ENCODE measurements at places on chromosomes 1 and 21.

DNA sequence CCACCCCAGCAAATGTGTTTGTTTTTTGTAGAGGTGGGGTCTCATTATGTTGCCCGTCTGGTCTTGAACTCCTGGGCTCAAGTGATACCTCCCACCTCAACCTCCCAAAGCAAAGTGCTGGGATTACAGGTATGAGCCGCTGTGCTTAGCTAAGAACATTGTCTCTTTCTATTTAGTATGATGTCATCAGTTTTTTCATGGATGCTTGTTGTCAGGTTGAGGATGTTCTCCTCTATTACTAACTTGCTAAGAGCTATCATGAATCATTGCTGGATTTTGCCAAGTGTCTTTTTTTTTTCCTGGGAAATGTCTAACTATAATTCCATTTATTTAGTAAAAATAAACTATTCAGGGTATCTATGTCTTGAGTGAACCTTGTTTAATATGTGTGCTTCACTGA, 19.0 kb upstream of the MPC2 start:
- DNase-seq: no peak

DNA sequence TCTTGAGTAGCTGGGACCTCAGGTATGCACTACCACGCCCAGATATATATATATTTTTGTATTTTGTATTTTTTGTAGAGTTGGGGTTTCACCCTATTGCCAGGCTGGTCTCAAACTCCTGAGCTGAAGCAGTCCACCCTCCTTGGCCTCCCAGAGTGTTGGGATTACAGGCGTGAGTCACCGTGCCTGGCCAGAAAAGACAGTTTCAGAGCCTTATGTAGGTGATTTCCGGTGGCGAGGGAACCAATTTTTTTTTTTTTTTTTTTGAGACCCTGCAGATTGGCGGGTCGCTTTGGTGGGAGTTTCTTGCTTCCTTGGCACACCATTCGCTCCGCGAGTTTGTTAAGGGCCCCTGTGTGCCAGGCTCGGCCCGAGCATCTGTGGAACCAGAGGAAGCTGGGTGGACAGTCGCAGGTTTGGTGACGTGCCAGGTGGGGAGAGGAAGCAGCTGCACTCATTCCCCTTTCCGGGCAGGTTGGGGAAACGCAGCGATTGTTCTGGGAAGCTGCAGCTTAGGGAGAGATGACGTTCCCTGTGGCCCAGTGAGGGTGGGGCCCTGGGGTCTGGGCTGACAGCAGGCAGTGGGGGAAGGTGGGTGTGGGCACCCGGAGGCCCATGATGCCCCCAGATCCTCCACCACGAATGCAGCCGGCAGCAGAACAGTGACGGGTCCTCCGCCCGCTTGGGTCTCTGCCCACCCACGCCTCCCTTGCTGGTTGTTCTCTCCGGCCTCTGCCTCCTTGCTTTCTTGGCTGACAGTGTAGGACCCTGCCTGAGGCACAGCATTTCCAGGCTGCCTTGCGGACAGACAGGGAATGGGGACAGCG, 25.1 kb downstream of the SPSB1 start:
- no peak for DNase-seq

DNA sequence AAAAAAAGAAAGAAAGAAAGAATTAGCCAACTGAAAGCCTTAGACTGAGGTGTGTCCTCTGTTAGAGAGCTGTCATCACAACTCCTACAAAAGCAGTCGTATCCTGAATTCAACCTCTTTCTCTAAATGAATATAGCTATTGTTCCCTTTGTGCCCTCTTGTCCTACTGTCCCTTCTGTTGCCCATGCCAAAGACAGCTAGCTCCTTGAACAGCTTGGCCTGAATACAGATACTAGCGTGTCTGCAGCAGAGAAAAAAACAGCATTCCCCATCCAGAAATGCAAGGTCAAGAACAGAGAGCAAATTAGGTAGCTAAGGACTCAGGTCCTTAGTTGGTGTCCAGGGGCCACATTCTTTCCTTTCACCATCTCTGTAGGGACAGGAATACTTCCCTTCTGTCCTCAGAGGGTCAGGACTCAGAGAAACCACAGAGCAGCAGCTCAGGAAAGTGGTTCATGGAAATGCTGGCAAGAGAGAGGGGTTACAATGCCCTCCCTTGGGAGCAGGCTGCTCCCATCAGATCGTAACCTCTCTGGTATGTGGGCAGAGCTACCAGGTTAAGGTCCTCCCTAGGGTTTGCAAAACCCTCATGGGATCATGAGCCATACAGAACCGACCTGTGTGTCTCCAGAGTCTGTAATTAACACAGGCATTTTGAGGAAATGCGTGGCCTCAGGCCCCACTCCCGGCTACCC, 1.8 kb upstream of the ZBTB48 start:
- no peak for DNase-seq

GRCh38 chr1:243315455-243315854, 59.6 kb downstream of the SDCCAG8 start:
- no peak for DNase-seq

DNA sequence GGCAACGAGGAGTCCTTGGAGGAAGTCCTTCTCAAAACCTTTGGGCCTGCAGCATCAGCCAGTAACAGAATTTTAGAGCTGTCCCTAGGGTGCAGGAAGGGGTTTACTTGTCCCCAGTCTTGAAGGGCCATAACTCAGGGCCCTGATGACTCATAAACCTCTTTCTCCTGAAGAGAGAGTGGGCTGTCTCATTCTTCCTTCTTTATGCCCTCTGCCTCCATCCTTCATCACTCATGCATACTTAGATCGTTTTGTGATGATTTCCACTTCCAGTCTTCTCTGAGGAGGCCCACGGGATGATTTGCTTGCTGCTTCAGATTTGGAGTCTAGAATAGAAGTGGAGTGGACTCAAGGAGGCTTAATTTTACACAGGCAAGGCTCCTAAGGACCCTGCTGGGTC, 60.2 kb downstream of the NDUFS5 start:
- no peak for DNase-seq

Measured in cortex of kidney (tissue), 1 donor.